ENCODE measurements at places on chromosomes 6 and 20. TPM values are rescaled to one million over a fixed set of nuclear protein-coding genes. Genes with fewer than 3 reads are reported as not detected.
A peak's percentile ranks its signal among the peaks of the same experiment; 100 is the strongest.

ERGIC3 gene
- 137 TPM for total RNA-seq

GRCh38 chr20:63553251-63553932 lies 567 bp upstream of the FNDC11 start:
- H3K36me3 ChIP-seq = no peaks in the 10 kb centered on the region
- peak overlapping the region; percentile 38 for H3K27ac ChIP-seq
- H3K4me1 ChIP-seq = peaks cover 16% of the 10 kb centered on the region
- no peaks in the 10 kb centered on the region for H3K27me3 ChIP-seq
- peak overlapping the region; percentile 61 for H3K4me3 ChIP-seq
- peak; percentile 90 for DNase-seq

GRCh38 chr6:26216359-26216885 lies 129.2 kb downstream of the HFE start:
- H3K27me3 ChIP-seq = no peaks in the 10 kb centered on the region
- H3K4me1 ChIP-seq = peaks cover 23% of the 10 kb centered on the region
- peak overlapping the region; percentile 94 for H3K27ac ChIP-seq

GRCh38 chr6:35454391-35455110 lies 2.4 kb downstream of the FANCE start:
- no peaks in the 10 kb centered on the region for H3K36me3 ChIP-seq
- no peak overlapping the region for H3K4me3 ChIP-seq
- peaks cover 21% of the 10 kb centered on the region for H3K4me1 ChIP-seq
- no peaks in the 10 kb centered on the region for H3K27me3 ChIP-seq
- H3K27ac ChIP-seq = no peak overlapping the region

DNA sequence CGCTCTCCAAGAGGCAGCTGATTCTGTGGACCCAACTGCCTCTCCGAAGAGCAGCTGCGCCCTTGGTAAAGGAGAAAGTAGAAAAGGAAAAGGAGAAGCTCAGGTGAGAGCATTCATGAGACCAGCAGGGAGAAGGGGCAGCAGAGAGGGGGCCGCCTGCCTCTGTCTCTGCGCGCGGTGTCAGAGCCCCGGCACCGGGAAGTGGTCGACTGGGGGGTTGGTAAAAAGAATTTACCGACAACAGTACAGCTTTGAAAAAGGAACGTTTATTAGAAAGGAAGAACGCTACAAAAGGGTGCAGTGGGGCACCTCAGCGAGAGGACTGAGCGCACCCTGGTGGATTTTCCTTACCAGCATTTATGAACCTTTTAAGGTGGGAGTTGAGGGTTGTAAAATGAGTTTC lies 61.9 kb downstream of the GPR6 start:
- peak overlapping the region; percentile 71 for H3K4me3 ChIP-seq
- no peaks in the 10 kb centered on the region for H3K36me3 ChIP-seq
- no peaks in the 10 kb centered on the region for H3K27me3 ChIP-seq

LRRN4 gene
- not detected for total RNA-seq

- no peaks in the 10 kb centered on the region for H3K4me1 ChIP-seq
- no peak overlapping the region for H3K4me3 ChIP-seq
- H3K36me3 ChIP-seq = no peaks in the 10 kb centered on the region
- no peaks in the 10 kb centered on the region for H3K27me3 ChIP-seq
- H3K27ac ChIP-seq = no peak overlapping the region
- no peak for DNase-seq
Observed at GRCh38 chr6:25485821-25486534, 166.0 kb upstream of the SCGN start.

MRPS18B gene
- 102 TPM for total RNA-seq

DNA sequence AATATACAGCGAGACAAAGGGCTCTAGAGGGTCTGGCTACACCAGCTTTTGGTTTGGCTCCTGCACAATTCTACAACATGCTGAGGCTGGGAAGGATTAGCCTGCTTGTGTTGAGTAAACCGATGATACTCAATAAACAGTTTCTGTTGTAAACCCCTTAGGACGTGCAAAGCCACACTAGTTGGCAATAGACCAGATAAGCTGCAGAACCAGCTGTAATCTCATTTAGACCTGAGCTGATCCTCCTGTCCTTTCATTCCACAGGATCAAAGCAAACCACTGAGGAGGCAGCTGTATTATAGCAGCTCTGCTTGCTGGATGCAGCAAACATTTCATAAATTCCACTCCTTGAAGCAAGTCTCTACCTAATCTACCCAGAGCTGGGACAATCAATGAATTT lies 79.7 kb downstream of the MMS22L start:
- no peaks in the 10 kb centered on the region for H3K36me3 ChIP-seq
- H3K27me3 ChIP-seq = no peaks in the 10 kb centered on the region
- no peak overlapping the region for H3K27ac ChIP-seq
- no peaks in the 10 kb centered on the region for H3K4me1 ChIP-seq

DNA sequence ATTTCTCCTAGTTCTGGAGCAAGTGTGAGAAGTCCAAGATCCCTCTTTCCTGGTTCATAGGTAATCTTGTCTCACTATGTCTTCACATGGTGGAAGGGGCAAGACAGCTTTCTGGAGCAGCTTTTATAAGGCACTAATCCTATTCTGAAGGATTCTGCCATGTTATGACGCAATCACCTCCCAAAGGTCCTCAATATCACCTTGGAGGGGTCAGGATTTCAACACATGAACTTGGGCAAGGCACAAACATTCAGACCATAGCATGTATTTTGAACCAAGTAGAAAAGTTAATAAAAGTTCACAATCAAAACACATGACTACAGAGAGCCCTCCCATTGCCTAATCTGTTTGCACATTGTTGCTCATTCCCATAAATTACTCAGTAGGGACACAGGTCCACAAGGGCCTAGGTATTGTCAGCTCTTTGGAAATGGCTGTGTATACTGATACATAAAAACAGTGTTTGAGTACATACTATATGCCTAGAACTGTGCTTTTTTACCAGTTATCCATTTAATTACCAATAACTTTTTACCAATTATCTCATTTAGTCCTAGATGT lies 11.3 kb upstream of the TRDN start:
- no peaks in the 10 kb centered on the region for H3K4me1 ChIP-seq
- no peak overlapping the region for H3K27ac ChIP-seq
- no peak overlapping the region for H3K4me3 ChIP-seq
- DNase-seq = no peak
- no peaks in the 10 kb centered on the region for H3K36me3 ChIP-seq

ZC3H12D gene
- total RNA-seq = 84.5 TPM

PRL gene
- not detected for total RNA-seq

DNA sequence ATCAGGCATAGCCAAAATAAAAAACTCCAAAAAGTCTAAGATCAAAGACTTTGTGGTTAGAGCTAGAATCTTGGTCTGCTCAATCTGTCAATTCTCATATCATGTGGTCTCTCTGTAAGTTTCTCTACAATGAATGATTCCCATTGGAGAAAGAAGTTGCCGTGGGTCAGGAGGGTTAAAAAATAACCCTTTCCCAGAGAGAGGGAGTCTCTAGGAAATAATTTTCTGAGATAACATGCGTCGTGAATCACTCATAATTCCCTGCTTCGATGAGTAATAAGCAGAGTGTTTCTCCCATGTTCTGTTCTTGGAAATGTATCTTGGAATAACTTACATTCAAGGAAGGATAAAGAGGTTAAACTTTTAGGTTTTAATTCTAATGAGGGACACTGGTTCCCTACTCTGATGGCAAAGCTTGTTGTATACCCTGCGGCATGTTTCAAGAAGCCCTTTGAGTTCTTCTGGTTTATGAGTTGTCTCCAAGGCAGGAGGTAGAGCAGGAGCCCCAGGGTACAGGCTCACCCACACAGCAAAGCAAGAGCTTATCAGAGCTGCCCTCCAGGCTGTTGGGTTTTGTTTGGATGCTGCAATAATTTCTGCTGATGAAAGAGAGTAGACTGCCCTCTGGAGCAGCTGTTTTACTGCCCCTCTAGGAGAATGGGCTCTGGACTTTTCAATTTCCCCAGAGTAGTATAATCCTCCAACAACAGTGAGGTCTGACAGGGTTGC lies 599.1 kb downstream of the QKI start:
- DNase-seq = no peak
- no peak overlapping the region for H3K27ac ChIP-seq
- H3K36me3 ChIP-seq = no peaks in the 10 kb centered on the region
- no peak overlapping the region for H3K4me3 ChIP-seq
- H3K27me3 ChIP-seq = no peaks in the 10 kb centered on the region

TREM1 gene
- not detected for total RNA-seq

DNA sequence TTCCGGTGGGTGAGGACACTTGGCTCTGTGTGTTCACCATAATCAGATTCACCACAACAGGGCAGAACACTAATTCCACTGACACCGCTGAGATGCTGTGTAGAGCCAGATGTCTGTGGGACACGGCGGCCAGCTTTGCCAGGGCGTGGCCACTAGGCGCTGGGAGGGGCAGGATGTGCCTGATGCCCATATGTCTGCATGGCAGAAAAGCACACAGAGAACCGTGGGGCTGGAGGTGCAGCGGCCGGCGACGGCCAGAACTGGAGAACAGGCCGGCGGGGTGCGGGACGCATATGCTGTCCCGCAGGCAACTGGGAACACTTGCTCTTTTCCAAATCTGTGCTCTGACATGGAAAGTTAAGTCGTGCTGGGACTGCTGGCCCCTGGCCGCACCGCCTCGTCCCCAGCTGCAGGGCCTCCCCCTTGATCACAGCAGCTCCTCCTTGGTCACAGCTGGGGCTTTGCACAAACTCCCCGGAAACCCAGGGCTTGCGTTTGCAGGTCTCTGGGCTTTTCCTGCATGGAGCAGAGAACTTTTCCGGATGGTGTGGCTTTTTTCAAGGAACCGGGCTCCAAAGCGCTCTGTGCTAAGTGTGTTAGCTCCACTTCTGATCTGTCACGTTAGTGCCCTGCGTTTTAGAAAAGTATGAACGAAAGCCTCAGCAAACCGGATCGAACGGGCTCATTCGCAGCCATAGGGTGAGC lies 31.1 kb downstream of the NTSR1 start:
- DNase-seq = peak; percentile 34
- H3K27ac ChIP-seq = peak overlapping the region; percentile 81
- peak overlapping the region; percentile 76 for H3K4me3 ChIP-seq
- peaks cover 48% of the 10 kb centered on the region for H3K4me1 ChIP-seq
- no peaks in the 10 kb centered on the region for H3K27me3 ChIP-seq

- H3K4me1 ChIP-seq = no peaks in the 10 kb centered on the region
- no peak overlapping the region for H3K4me3 ChIP-seq
- DNase-seq = no peak
- H3K27ac ChIP-seq = no peak overlapping the region
- H3K36me3 ChIP-seq = no peaks in the 10 kb centered on the region
Observed at GRCh38 chr6:143158113-143158581, 97.5 kb downstream of the AIG1 start.

IYD gene
- total RNA-seq = not detected

DNA sequence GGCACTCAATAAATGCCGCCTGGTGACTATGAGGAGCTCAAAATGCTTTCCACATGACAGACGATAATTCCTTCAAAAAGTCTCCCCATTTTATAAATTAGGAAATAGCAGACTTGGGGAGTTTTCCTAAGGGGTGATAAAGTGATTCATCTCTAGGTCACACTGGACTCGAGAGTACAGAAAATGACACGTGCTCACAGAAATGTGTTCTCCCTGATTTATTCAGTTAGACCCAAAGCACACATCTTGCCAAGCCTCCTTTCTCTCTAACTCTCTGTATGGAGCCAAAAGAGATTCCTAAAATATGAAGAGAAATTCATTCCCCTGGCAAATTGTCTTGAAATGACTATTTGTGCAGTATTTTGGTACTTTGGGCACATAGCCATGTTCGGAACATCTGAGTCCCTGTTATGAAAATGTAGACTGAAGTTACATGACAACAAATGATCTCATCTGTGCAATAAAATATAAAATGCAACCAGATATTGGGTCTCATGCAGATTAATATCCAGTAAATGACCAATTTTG lies 381.1 kb downstream of the TFAP2B start:
- no peaks in the 10 kb centered on the region for H3K4me1 ChIP-seq
- no peaks in the 10 kb centered on the region for H3K27me3 ChIP-seq
- H3K36me3 ChIP-seq = no peaks in the 10 kb centered on the region
- H3K27ac ChIP-seq = no peak overlapping the region

GJA10 gene
- total RNA-seq = not detected

DNA sequence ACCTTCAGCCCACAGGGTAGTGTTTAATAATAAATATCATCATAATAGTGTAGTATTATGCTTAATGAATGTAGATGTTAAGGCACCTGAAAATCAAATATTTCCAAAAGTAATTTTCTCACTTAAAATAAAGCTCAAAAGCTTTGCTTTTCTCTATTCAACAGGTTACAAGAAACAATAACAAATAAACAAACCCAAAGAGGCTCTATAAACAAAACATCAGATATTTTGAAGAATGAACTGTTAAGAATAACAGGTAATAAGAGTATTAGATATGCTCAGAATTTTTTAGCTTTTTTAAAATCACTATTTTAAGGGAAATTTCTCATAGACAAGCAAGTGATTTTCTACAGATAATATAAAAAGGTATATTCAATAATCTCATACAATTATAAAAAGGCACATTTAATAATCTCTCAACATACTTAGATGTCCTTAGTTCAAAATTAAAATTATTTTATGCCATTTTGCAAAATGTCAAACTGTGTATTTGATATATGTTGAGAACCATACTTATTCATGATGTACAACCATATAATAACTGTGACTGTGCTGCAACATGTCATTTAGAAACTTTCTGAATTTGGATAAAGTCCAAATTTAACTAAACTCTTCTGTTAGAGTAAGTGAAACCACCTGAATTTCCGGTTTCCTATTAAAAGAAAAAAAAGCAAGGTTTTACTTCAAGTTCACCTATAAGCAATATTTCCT lies 35.8 kb downstream of the PHIP start:
- no peak for DNase-seq
- no peak overlapping the region for H3K27ac ChIP-seq
- peaks cover 18% of the 10 kb centered on the region for H3K4me1 ChIP-seq
- H3K36me3 ChIP-seq = peaks cover 6% of the 10 kb centered on the region
- H3K4me3 ChIP-seq = no peak overlapping the region

DST gene
- total RNA-seq = 1.9 TPM

DNA sequence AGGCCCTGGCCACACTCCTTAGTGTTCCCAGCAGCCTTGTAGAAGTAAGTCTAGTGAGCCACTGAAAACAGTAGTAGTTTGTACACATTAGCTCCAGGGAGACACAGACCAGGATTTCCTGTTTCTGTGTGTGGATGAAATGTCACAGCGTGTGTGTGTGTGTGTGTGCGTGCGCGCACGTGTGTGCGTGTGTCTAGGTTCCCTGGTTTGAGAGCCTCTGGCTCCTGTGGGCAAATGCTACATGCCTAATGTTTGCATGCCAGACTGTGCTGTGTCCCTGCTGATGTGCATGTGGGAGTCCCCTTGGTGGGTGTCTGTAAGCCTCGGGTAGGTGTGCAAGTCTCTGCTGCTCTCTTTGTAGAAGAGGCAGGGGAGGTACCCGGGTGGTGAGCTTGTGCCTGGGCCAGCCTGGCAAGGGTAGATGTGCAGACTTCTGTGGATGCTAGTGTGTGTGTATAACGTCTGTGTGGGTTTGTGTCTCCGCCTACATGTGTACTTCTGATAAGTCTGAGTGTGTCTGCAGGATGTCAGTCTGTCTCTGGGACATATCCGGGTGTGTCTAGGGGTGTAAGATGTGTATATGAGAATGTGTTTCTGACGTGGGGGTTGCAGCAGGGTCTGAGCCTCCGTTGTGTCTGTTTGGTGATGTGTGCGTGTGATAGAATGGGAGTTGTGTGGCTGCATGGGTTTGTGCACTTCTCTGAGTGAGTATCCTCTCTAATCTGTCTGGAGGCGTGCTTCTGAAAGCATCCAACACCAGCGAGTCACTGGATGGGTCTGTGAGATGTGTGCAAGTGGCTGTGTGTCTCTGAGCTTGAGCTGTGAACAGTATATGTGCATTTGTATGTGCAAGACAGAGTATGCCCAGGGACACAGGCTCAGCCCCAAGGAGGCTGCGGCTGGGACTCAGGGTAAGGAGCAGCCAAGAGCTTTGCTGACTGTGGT lies 19.0 kb upstream of the TLDC2 start:
- no peak overlapping the region for H3K27ac ChIP-seq
- H3K4me1 ChIP-seq = peaks cover 17% of the 10 kb centered on the region
- no peak for DNase-seq
